ENCODE measurements at places on chromosomes 1 and 21.
A peak's percentile ranks its signal among the peaks of the same experiment; 100 is the strongest.

DNA sequence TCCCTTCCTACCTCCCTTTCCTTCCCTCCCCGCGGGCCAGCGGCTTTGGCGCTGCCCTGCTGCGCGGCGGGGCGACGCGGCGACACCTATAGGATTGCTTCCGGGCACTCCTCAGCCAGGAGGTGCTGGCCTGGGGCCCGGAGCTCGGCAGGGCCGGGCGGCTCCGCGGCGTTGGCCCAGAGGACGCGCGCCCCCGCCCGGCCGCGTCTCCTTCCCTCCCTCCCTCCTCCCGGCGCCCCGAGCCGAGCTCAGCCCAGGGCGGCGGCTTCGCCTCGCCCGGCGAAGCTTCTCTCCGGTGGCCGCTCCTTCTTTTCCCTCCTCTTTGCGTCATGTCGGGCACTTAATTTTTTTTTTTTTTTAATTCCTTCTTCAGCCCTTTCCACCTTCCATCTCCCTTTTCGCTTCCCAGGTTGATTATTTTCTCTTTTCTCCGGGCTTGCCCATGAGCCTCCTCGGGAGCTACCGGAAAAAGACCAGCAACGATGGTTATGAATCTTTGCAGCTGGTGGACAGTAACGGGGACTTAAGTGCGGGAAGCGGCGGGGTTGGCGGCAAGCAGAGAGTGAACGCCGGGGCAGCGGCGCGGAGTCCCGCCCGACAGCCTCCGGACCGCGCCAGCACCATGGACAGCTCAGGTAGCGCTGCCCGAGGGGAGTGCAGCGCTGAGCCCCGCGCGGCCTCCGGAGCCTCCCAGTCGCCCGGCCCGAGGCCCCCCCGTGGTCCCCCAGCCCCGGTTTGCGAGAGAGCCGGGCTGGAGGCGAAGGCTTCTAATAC lies at the start of gene DNAJC6:
Gene DNAJC6, plus strand, starts transcription at position 240 of the 774 bp plus-strand sequence. Its CDS starts 203 bp downstream, at position 443.
- peak; percentile 16 for DNase-seq

GRCh38 chr21:44379991-44380865 lies 26.8 kb downstream of the TRPM2 start:
- DNase-seq: no peak

DNA sequence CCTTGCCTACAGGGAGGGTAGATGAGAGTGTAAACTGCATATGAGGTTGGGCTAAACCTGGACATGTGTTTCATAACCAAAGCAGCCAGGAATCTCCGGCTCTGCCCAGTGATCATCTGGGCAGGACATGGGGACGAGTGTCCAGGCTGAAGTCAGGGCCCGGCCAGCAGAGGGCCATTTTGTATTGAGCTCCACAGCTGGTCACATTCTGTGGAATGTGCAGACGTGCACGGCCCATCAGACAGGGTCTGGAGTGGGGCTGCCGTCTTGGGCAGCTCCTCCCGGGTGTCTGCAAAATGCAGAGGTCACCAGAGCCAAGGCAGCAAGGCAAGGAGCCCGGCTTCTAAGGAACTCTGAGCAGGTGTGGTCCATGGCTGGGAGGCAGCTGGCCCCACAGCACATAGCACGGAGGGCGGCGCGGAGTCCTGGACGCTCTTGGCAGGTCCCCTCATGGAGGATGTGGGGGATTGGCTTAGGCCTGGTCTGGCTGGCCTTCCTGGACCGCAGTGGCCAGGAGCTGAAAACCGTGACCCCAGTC lies 6.2 kb downstream of the LRRC3 start:
- DNase-seq: no peak

DNA sequence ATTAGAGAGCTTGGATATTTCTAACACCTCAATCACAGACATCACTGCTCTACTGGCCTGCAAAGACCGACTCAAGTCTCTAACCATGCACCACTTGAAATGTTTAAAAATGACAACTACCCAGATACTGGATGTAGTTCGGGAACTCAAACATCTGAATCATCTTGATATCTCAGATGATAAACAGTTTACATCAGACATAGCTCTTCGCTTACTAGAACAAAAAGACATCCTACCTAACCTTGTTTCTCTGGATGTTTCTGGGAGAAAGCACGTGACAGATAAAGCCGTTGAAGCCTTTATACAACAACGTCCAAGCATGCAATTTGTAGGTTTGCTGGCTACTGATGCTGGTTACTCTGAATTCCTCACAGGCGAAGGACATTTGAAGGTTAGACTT lies 45.1 kb downstream of the ZYG11B start:
- DNase-seq: no peak

DNA sequence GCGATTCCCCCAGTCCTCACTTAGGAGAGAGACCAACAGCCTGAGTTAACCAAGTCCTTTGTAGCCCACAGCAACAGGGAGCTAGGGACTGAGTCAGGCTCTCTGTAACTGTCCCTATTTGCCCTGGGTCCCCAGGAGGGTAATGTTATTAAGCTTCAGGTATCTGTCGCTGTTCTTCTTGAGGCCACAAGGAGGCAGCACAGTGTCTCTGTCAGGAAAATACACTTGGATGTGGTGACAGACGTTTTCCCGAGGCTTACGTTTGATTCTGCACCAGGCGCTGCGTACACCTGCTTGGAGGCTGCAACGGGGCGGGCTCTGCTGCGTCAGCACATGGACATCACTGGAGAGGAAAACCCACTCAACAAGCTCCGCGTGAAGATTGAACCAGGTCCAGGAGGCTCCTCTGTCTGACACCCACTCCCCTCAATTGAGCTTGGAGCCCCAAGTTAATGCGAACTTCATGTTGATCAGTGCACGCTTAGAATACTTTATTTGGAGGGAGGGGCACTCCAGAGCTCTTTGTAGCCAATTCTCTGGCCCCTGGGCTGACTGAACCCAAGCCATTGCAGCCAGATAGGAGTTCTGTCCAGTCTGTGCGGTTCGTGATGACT lies 10.7 kb upstream of the ELF3 start:
- DNase-seq: no peak

- no peak for DNase-seq
Observed at GRCh38 chr21:32812035-32812434, 40.5 kb upstream of the PAXBP1 start.

DNA sequence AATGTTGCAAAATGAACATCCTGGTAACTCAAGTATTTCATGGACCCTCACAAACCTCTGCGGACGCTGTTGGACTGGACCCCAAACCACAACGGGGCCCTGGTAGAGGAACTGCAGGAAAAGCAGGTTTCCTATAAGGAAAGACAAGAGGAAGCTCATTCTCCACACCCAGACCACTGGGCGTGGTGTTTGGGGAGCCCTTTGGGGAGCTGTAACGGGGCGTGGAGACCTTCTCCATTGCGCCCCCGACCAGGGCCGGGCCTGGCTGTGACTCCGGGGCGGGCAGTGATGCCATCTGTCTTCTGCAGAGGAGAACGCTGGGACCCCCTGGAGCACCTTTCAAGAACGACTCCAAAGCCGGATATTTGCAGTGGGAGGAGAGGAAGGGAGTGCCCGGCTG lies 30.0 kb upstream of the AGPAT3 start:
- DNase-seq: no peak

DNA sequence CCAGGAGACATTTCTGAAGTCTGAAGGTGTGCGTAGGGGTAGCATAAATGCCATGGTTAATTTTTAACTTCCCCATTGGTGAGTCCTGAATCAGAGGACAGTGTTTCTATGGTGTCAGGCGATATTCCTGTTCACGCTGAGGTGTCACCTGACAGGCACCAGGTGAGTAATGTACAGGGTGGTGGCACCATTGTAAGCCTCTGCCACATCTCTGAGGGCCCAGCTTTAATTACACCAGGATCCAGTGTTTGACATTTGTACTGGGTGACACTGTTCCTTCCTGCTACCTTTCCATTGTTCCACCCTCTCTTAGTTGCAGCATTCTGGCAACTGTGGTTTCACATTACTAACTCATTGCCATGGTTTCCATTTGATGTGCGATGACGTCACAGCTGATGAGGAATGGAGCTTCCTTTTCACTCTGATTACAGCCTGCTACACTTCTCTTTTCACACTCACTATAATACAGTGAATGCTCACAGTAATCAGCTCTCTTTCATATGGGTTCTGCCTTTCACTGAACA lies 40.6 kb upstream of the MARK1 start:
- peak; percentile 9 for DNase-seq

- no peak for DNase-seq
Observed at GRCh38 chr1:244171241-244171985, 120.3 kb downstream of the ZBTB18 start.

DNA sequence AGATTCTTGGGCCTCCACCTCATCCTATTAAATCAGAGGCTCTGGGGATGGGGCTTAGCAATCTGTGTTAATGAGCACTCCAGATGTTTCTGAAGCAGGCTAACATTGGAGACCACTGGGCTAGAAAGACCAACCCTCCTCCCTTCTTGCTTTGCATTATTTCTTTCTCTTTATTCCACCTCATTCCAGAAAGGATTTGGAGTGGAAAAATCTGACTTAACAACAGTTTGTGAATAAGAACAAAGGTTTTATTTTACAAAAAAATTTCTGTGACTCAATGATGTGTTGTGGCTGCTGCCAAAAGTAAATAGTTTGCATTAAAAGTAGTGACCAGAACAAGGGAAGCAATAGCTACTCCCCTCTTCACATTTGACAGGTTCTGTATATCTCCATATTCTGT lies 79.4 kb downstream of the TGFB2 start:
- no peak for DNase-seq

DNA sequence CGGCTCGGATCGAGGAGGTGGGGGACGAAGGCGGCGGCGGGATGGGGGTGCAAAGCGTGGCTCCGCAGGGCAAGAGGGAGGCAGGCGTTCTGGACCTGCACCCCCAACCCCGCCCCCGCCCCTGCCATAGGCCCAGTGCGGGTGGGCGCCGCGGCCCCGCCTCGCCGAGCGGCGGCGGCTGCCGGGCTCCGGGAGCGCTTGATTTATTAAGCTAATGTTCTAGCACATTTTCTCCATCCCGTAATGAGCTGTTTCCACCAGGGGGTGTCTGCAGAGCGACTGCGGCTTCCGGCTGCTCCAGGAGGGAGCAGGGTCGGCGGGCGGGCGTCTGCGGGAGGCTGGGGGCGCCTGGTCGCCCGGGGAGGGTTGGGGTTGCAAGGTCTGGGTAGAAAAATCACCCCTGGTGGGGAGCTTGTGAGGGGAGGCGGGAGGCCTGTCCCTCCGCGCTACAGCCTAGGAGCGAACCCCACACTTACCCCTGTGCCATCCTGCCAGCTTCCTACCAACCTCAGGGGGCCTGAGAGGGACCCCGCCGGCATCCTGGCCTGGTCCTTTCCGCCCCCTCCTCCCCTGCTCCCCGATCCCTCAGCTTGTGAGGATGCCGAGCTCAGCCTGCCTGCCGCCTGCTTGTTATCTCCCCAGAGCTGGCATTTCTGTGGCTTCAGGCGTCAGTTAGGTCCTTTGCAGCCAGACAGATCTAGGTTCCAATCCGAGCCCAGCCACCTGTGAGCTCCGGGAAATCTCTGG lies 48.5 kb upstream of the ACOT11 start:
- DNase-seq: no peak

GRCh38 chr1:17594026-17594425 lies 54.5 kb downstream of the ARHGEF10L start:
- no peak for DNase-seq

DNA sequence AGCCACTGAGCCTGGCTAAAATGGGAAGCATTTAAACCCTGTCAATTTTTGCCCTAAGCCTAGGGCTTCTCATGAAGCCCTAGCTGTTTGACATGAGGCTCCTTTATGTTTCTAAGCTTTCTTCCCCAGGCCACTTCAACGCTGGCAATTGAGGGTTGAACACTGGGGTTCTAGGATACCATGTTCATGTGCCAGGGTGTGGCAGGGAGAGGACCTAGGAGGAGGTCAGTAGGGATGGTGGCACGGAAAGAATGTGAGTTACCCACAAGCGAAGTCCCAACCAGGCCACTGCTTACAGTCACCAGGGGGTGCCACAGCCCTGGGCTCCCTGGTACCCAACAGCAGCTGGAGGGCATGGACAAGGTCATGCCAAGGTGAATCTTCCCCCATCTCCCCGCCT lies 90.8 kb upstream of the AJAP1 start:
- no peak for DNase-seq

DNA sequence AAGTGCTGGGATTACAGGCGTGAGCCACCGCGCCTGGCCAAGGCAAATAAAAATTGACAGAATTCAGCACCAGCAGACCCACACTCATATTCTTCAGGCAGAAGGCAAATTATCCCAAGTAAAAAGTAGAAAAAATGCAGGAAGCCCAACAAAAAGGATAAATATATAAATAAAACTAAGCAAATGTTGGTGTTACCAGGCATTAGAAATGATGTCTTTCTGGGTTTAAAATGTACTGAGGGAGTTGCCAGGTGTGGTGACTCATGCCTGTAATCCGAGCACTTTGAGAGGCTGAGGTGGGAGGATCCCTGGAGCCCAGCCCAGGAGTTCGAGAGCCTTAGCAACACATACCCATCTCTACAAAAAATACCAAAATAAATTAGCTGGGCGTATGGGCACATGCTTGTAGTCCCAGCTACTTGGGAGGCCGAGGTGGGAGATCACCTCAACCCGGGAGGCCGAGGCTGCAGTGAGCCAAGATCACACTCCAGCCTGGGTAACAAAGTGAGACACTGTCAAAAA lies 6.3 kb downstream of the INTS11 start:
- no peak for DNase-seq

DNA sequence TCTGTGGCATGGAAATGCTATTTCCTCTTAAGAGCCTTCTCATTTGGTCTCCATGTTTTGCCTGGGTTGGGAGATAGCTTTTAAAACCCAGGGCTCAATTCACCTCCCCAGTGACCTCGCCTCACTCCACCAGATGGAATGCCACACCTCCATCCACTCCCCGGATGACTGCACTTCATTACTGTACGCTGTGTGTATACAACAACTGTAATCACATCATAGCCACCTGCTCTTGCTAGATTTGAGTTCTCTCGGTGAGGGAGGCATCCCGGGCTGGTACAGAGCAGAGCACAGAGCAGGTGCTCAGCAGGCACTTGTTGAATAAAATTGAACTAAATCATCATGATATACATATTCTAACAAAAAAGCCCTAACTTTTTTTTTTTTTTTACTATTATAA lies 26.0 kb downstream of the SDE2 start:
- no peak for DNase-seq

DNA sequence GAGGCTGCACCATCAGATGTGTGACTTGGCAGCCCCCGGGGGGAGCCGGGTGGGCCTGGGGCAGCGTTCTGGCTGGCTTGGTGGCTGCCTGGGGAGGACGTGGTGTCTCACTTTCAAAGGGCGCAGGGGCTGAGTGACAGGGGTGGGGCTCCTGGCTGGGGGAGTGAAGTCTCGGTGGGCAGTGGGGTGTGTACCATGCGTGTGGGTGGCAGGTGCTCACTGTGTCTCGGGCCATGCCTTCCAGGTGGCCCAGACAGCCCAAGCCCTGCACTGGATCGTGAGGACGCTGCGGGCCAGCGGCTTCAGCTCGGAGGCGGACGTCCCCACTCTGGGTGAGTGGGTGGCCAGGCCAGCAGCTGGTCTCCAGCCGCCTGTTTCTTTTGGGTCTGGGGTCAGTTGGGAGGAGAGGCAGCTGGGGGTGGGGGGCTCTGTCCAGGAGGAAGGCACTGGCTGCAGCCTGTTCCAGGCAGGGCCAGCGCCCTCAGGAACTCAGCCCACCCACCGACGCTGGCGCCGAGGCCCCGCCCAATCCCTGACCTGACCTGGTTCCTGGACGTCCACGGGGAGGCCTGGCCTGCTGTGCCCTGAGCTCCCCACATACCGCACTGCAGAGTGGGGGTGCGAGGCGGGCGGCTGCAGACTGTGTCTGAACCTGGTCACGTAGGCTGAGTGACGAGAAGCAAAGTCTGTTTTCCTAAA lies 30.6 kb upstream of the LRRC3 start:
- DNase-seq: no peak
